ENCODE measurements at places on chromosomes 5 and 9.

- no peak for DNase-seq
Observed at GRCh38 chr9:135939351-135940265, 21.6 kb downstream of the UBAC1 start.

- DNase-seq = no peak
Observed at GRCh38 chr5:140182803-140183367, 7.9 kb downstream of the CYSTM1 start.

DNA sequence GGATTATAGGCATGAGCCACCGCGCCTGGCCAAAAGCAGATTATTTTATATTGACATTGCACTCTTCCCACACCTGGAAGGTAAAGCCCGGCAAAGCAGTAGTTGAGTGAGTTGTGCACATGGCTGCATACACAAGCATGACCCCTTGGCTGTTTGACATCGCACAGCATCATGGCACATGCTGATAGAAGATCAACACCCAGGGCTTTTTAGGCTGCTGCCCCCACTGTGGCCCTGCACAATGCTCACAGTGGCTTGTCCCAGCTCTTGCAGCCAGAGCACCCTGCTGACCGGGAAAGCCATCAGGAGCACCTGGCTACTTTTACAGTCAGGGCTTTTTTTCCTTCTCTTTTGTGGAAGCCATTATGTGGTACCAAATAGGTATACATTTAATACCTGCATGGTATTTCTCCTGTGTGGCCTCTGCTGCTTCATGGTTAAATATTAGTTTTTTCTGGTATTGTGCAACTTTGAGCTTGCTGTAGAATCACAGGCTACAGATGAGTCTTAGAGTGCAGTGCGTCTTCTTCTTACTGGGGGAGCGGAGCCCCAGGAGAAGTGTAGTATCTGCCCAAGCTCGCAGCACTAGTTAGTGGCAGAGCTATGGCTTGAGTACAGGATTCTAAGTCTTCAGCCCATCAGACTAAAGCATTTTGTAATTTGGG lies 264.5 kb downstream of the AOPEP start:
- no peak for DNase-seq

DNA sequence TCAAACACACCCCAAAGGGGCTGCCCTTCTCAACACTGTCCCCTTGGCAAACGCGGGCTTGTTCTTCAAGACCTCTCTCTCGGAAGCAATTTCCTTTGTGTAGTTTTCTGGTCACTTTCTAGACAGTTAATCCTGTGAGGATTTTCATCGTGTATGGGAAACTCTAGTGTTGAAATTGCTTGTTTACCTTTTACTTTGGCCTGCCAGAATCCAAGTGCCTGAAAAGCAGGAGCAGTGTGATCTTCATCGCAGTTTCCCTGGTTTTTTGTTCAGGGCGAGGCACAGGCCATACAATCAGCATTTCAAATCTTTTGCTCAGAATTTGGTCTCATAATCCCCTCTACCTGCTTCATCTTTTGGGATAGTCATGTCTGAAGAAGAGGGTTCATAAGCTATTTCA lies 115.7 kb upstream of the C9orf72 start:
- no peak for DNase-seq

- no peak for DNase-seq
Observed at GRCh38 chr5:96331210-96331609, 101.8 kb downstream of the PCSK1 start.
